ENCODE measurements at places on chromosomes 5 and 9.

GRCh38 chr5:37859805-37860204 is 20.0 kb upstream of the GDNF start:
- no peak for DNase-seq

GRCh38 chr9:107176436-107177151 is 106.5 kb upstream of the RAD23B start:
- DNase-seq, result no peak

DNA sequence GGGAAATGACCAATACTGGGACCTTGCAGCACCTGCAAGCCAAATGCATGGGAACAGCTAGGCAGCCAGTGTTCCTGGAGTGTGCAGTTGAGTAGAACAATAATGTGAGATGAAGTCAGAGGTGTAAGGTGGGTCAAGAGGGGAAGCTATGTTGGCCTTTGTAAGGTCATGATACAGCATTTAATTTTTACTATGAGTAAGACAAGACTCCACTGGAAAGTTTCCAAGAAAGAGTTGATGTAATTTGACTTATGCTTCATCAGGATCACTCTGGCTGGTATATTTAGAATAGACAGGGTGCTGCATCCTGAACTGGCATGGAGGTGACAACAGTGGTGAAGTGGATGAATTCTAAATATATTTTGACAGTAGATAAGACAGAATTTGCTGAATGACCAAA is 744.8 kb downstream of the KCTD16 start:
- DNase-seq, result no peak

DNA sequence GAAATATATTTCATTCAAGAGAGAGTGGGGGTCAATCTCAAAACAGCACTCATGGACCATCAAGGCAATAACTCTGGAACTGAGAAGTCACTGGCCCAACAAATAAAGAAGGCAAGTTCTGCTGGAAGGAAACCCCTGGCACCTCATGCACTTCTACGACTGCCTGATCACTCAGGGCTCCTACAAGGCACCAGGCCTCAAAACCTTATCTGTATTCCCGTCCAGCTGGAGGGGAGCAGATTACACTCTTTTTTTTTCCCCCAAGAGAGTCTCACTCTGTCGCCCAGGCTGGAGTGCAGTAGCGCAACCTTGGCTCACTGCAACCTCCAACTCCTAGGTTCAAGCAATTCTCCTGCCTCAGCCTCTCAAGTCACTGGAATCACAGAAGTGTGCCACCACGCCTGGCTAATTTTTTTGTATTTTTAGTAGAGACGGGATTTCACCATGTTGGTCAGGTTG is 49.9 kb downstream of the P4HA2 start:
- no peak for DNase-seq

GRCh38 chr9:79312686-79313421 is 258.9 kb upstream of the TLE4 start:
- DNase-seq, result no peak

DNA sequence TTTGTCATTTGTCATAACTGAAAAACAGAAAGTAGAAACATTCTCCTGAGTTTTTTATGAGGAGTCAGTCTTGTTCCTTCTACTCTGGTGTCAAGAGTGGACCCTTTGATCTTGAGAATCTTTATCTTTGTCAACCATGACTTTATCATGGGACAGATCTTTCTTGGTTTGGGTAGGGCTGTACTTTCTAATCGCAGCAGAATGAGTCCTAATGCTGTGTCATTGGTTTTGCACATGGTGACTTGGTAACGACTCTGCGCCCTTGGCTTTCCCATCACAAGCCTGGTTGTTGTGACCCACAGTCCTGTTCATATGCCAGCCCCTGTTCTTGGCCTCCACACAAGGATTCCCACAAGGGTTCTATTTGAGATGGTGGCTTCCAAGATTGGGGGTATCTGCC is 45.6 kb downstream of the AOPEP start:
- DNase-seq, result no peak

All from T-cell (primary cell).